ENCODE measurements at places on chromosomes 3 and 15. TPM values are rescaled to one million over a fixed set of nuclear protein-coding genes. Genes with fewer than 3 reads are reported as not detected.

The CPLX3 gene
- polyA plus RNA-seq = not detected

The GAP43 gene
- 0.30 TPM for polyA plus RNA-seq

The GLDN gene
- polyA plus RNA-seq = 0.12 TPM

The HTR3E gene
- polyA plus RNA-seq = not detected

The SNRPA1 gene
- 65.9 TPM for polyA plus RNA-seq

The WDR93 gene
- polyA plus RNA-seq = 3.1 TPM

The ZPLD1 gene
- 0.50 TPM for polyA plus RNA-seq

The LEKR1 gene
- polyA plus RNA-seq = 2.0 TPM

The LTF gene
- 3.0 TPM for polyA plus RNA-seq

The FGF12 gene
- 6.4 TPM for polyA plus RNA-seq

DNA sequence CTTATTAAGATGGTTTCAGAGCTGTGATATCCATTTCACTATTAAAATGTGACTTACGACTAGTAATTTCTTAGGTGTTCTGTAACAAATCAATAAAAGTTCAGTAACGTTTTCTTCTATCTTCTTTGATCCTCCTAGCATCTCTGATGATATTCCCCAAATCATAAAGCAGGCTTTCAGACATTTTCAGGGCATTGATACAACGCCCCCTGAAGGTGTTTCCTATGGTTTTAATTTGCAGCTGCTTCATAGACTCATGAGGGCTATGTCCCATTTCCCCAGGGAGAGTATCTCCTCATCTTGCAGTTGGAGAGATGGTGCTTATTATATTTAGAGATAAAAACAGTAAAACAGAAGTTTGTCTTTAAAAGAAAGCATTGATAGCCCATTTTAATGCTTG lies 246.8 kb upstream of the CNTN3 start:
- DNase-seq = no peak

GRCh38 chr3:173993299-173993698 lies 595.8 kb downstream of the NLGN1 start:
- DNase-seq = peak; percentile 10

DNA sequence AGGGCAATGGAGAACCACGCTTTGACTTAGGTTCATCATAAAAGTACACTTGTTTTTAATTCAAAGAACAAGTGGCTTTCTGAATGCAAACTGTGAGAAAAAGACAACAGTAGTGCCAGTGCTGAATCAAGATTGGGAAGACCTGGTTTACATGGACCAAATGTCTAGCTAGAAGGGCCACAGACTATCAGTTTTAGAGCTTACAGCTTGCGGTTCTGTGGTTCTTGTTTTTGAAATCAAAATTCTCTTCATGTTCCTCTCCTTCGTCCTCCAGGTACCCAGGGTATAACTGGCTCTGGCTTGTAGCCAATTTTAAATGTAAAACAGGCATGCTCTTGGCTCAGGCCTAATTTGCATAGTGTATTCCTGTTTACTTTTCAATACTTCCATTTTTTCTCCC lies 124.6 kb downstream of the TGFBR2 start:
- no peak for DNase-seq

- DNase-seq = no peak
Observed at GRCh38 chr3:16801698-16802097, 83.1 kb upstream of the PLCL2 start.

DNA sequence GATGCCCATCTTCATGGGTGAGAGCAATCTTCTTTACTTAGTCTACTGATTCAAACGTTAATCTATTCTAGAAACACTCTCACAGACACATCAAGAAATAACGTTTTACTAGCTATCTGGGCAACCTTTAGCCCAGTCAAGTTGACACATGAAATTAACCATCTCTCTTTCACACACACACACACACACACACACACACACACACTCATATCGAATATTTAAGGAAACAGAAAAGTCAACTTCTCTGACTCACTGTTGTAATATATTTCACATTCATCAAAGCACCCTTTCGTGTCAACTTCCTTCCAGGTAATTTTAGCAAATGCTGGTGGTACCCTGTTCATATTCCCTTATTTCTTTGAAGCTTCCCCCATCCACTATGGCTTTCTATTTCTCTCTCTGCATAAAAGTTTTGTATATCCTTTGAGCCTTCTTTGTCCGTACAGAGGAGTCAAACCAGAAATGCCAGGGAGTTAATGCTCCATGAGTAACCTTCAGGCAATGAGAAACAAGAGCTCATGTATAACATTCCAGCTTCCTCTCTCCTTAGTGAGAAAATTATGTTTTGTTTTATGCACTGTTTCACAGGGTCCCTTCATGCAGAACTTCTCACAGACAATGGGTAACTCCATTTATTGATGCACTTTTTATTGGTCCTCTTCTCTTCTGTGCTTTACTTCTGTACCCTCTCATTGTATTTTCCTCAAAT lies 335.5 kb upstream of the CBLB start:
- DNase-seq = no peak

DNA sequence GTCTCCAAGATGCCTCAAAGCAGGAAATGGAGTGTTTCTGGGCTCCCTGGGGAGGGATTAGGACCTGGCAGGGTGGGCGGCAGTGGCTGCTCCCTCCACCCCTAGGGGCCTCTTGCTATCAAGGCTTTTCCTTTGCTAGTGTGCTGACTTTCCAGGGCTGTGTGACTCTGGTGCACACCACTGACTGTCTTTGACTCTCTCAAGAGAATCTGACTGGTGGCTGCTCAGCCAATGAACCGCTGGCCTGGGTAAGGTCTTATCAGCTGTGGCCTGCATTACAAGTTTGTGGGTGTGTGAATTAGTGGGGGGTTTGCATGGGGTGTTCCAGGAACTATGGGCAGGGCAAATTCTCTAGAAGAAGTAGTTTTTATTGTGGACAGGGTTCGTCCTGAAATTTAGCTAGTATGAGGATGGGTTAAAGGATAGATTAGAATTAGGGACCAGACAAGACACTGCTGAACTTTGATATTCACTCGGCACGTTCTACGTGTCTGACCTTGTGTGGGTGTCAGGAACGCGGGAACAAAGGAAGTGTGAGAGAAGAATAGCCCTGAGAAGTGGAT lies 29.5 kb downstream of the SIAH2 start:
- DNase-seq = no peak

DNA sequence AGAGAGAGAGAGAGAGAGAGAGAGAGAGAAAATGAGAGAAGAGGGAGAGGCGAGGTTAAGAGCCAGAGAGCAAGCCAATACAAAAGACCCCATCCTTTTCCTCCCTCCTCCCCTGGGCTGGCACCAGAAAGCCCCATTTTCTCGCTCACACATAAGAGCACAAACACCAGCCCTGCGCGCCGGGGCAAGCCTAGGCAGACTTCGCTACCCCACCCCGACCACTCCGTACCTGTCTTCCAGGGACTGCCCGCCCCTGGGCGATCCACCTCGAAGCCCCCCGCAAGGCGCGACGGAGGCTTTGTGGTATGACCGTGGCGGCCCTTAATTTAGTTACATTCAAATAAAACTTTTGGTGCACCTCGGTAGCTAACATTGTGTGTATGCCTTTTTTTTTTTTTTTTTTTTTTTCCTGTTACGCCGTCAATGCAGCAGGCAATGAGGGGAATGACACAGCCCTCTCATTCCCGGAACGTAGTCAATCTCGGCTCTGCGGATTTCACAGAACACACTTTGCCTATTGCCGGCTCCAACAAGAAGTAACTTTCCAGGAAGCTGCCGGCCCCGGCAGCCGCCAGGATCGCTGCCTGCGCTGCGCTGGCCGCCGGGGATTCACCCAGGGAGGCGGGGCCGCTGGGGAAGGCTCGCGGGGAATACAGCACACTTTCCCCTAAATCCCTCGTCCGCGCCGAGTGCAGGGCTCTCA lies 7.7 kb downstream of the BCL6 start:
- no peak for DNase-seq

GRCh38 chr3:78804251-78805037 lies 963.4 kb downstream of the ROBO1 start:
- no peak for DNase-seq

- no peak for DNase-seq
Observed at GRCh38 chr3:164679245-164679644, 399.1 kb downstream of the SI start.

DNA sequence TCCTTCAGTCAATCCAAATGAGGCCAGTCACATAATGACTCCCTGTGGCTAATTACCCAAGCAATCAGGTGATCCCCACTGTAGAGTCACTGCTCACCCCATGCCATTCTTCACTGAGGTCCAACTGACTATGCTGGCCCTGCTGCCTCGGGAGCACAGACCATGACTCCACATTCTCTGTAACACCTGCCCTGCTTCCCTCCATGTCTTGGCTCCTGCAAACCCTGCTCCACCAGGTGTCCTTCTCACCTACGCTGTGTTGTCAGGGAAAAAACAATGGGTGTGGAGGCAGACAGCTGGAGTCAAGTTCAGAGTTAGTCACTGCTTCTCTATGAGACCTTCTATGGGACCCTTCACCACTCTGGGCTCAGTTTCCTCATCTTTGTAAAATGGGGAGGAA lies 6.1 kb upstream of the SFMBT1 start:
- DNase-seq = no peak

GRCh38 chr15:69082021-69082502 lies 67.6 kb downstream of the NOX5 start:
- DNase-seq = no peak

- no peak for DNase-seq
Observed at GRCh38 chr3:129994883-129995559, 20.5 kb downstream of the TRH start.

DNA sequence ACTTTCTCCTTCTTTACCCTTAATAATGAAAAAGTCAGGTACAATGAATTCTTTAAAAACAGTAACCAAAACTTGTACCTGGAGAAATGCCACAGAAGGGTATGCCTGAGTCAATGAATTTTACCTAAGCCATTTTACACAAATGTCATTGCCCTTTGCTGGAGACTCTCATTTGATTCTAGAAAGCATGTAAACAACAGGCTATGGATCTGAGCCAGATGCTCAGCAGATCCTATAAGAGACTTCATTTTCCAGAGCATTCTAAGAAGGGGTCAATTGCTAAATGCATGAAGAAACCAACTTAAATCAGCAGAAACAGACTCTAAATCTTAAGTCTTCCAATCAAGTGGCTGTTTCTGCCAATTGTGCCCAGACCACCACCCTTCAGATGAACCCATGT lies 83.8 kb upstream of the GALNT15 start:
- DNase-seq = no peak

Measured in right renal pelvis (tissue), 4 donors.